ENCODE measurements at places on chromosomes 4 and X.

DNA sequence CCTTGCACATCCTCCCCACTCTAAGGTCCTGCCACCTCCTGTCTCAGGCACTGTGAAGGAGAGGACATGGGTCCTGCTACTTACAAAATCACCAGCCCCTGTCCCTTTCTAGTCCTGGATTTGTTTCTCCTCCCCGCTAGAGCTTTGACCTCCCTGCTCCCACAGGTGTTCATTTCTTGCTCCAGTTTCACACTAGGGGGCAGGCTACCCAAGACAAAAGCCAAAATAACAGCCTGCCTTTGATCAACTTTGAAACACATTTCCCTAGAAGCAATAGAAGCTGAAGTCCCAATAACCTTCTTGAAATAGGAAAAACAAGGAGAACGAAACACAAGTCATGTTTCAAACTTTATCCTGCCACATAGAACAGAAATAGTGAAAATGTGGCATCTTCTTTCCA, 164.4 kb downstream of the QDPR start:
- DNase-seq: peak; percentile 46
- H3K27me3 ChIP-seq: no peaks in the 10 kb centered on the region
- no peak overlapping the region for H3K27ac ChIP-seq
- H3K4me3 ChIP-seq: no peak overlapping the region
- H3K36me3 ChIP-seq: no peaks in the 10 kb centered on the region
- no peaks in the 10 kb centered on the region for H3K4me1 ChIP-seq

DNA sequence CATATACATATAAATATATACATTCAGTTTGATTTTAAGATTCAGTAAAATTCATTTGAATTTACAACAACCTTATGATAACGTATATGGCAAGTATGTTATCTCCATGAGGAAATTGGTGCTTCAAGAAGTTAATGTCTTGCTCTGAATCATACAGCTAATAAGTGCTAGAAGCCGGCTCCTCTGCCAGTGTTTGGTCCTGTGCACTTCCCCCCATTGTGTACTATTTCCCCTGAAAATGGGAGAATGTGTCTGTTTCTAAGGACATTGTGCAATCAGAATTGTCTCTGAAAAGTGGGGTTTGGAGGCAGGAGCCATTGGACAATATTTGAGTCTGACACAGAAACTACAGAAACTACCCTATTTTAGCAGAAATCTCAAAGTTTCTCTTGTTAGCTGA, 135.9 kb downstream of the CPE start:
- H3K4me3 ChIP-seq: no peak overlapping the region
- no peaks in the 10 kb centered on the region for H3K27me3 ChIP-seq
- no peak for DNase-seq
- H3K4me1 ChIP-seq: no peaks in the 10 kb centered on the region

DNA sequence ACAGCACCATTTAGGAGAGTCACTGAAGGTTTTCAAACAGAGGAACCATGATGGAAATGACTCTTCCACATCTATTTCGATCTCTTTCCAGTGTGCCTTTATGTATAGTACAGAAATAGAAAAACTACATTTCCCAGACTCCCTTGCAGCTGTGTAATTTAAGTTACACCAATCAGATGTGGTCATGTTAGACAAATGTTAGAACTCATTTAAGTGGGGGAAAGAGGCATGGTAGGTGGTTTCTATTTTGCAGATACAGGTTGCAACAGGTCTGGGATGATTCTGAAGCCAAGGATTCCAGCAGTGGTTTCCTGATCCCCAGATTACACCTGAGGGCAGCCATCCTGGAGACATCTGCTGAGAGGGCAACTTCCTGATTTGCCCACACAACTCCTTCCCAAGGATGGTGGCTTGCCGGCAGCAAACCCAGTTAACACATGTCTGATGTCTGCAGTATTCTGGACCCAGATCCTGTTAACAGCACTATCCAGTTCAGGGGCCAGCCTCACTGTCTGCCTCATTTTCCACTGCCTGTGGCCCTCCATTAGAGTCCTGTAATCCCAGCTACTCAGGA, 38.7 kb upstream of the PDK3 start:
- H3K4me3 ChIP-seq: no peak overlapping the region
- no peak overlapping the region for H3K27ac ChIP-seq
- no peaks in the 10 kb centered on the region for H3K4me1 ChIP-seq
- no peaks in the 10 kb centered on the region for H3K36me3 ChIP-seq

DNA sequence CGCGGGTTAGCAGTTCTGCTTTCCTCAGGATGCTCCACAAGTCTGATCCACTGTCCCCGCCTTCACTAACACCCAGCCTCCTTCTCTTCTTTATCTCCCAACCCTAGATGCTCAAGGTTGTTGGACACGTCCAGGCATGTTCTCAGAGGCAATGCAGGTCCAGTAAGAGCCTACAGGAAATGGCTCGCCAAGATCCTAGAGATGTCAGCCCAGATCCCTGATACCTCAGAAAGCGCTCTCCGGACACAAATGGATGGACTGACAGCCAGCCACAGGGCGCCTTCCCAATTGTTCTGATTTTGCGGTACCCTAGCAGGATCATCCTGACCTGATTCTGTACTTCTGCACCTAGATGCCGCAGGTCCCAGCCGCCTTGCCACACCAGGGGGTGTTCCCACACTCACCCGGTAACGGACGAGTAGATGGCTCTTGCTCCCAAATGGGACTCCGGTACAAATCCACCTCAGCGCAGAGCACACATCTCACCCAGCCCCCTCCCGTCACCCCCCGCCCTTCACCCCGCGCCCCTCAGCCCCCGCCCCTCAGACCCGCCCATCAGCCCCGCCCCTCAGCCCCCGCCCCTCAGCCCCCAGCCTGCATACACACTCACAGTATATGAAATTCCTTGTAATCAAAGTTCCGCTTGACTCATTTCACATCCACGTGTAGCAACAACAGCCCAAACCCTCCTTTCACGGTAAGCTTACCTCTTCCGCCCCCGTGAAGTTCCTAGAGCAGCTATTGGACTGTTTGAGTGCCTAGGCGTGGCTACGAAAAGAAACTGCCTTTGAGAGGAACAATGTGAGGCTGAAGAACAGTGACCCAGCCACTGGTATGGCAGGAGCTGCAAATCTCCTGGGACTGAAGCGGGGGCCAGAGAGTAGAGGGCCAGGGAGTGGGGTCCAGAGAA, at the start of gene EDA2R:
TSS of gene EDA2R (minus strand) at position 488 of the 910 bp plus-strand sequence. CDS start 23,058 bp downstream, outside the sequence.
- H3K36me3 ChIP-seq: no peaks in the 10 kb centered on the region
- DNase-seq: peak; percentile 66
- H3K27ac ChIP-seq: peak within 1 kb of the TSS; percentile 86
- H3K27me3 ChIP-seq: no peaks in the 10 kb centered on the region
- H3K4me3 ChIP-seq: peak within 1 kb of the TSS; percentile 86
- H3K4me1 ChIP-seq: no peaks in the 10 kb centered on the region

DNA sequence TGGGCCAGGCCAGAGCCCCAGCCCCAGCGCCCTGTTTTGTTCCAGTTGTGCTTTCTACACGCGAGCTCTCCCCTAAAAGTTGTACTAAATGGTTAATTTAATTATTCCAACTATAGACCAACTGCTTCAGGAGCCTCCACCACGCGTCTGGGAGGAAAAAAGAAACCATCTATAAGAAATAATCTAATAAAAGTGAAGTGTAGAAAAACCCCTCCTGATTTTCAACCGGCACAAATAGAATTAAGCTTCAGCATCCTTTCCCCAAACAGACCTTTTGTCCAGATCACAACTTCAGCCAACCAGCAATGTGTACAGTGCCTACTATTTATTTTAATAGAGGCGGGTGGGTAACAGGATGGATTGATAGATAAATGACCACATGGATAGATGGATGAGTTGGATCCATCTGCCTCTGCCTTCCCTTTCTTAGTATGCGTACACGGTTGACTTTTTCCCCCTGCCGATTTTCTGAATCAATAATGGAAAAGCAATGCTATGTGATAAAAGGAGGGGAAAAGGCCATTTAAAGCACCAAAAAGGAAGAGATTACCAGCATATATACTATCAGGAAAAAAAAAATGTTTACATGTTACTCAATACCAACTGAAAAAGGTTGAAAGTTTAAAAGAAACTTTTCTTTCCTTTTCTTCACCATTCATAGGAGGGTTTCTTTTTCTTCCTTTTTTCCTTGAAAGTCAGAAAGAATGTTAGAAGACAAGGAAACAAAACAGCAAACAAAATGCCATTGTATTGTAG, 3.7 kb upstream of the PHOX2B start:
- no peaks in the 10 kb centered on the region for H3K4me1 ChIP-seq
- H3K4me3 ChIP-seq: peak overlapping the region; percentile 56
- peak; percentile 50 for DNase-seq
- peaks cover 56% of the 10 kb centered on the region for H3K27me3 ChIP-seq

DNA sequence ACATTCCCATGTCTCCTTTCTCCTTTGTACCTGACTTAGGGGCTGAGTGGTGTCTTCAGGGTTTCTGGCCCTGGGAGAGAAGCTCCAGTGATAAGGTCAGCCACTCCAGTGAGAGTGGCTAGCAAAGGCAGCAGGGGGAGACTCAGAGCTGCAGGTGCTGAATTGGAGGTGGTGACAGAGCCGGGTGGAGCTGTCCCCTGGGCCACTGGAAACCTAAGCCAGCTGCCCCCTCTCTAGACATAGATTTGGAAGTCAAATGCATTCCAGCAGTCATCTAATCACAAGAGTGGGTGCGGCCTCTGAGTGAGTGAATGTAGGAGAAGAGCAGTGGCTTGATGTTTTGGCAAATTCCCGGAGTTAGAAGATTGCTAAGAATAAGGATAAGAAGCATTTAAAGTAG, 28.5 kb downstream of the TRIM2 start:
- no peaks in the 10 kb centered on the region for H3K36me3 ChIP-seq
- no peak for DNase-seq
- H3K27me3 ChIP-seq: no peaks in the 10 kb centered on the region
- H3K4me1 ChIP-seq: peaks cover 42% of the 10 kb centered on the region

DNA sequence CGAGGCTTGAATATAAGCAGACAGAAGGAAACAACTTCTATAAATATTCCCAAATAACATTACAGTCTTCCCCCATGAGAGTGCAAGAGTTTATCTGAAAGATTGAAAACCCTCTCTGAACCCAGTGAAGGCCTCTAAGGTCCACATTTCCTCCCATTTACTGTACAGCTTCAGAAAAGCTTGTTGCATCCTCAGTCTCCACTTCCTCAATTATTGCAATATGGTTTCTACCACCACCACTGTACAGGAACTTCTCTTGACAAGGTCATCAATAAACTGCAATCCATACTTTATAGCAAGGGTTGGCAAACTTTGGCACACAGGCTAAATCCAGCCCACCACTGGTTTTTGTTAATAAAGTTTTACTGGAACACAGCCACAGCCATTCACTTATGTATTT, 239.0 kb downstream of the THOC2 start:
- no peak for DNase-seq
- H3K4me3 ChIP-seq: no peak overlapping the region
- H3K4me1 ChIP-seq: no peaks in the 10 kb centered on the region
- H3K36me3 ChIP-seq: no peaks in the 10 kb centered on the region

GRCh38 chr4:177740563-177740962, 298.3 kb upstream of the AGA start:
- no peak for DNase-seq
- no peaks in the 10 kb centered on the region for H3K27me3 ChIP-seq
- no peak overlapping the region for H3K27ac ChIP-seq
- no peak overlapping the region for H3K4me3 ChIP-seq
- no peaks in the 10 kb centered on the region for H3K4me1 ChIP-seq

GRCh38 chr4:136754810-136755530, 777.3 kb downstream of the PCDH18 start:
- DNase-seq: no peak
- H3K4me1 ChIP-seq: no peaks in the 10 kb centered on the region
- H3K27me3 ChIP-seq: no peaks in the 10 kb centered on the region

DNA sequence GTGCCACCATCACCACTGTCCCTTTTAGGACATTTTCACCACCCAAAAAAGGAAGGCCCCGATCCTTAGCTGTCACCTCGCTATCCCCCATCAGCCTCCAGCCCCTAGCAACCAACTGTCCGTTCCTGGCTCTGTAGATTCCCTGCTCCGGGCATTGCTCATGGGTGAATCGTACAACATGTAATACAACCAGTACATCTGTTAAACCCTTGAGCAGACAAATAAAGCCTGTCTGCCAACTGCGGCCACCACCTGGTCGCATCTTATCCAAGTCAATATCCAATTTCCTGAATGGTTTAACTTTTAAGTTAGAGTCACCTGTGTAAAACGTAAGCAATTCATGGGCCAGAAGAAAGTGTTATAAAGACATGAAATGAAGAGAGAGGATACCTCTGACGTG, 251.9 kb downstream of the AFAP1 start:
- no peak overlapping the region for H3K27ac ChIP-seq
- DNase-seq: no peak
- no peak overlapping the region for H3K4me3 ChIP-seq
